Kidney glomerular epithelial cell (primary cell): ENCODE measurements at places on chromosomes 6 and 20.

- DNase-seq = no peak
Measured at GRCh38 chr6:110755411-110755834, 59.8 kb downstream of the CDK19 start.

- no peak for DNase-seq
Measured at GRCh38 chr20:43065299-43065698, 124.4 kb downstream of the PTPRT start.

DNA sequence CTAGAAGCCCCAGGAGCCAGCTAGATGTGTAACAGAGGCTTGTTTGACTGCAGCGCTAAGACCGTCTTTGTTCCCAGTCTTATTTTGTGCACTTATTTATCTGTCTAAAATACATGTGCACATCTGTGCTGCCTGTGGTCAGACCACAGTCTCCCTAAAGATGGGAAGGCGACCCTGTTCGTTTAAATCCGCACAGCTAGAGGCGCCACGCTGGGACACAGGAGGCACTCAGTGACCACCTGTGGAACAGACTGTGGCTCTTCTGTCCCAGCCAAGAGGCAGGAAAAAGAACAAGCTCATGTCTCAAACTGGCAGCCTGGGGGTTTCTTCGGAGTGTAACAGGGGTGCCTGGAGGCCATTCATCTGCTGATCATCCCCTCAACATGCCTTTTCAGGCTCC lies 66.8 kb downstream of the CPNE5 start:
- DNase-seq = no peak

DNA sequence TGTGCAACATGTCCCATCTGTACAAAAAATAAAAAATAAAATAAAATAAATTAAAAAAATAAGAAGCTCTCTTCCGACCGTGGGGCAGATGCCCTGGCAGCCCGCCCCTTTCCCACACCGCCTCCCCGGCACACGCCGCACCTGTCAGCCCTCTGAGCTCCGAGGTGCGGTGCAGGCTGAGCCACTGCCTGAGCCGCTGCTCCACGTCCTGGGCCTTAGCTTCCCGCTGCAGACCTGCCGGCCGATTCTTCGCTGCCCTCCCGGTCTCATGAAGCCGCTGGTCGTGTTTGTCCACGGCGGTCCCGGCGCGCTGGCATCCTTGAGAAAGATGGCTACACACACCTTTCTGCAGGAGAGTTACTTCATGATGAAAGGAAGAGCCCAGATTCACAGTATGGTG lies 10.7 kb upstream of the CLPSL2 start:
- no peak for DNase-seq

DNA sequence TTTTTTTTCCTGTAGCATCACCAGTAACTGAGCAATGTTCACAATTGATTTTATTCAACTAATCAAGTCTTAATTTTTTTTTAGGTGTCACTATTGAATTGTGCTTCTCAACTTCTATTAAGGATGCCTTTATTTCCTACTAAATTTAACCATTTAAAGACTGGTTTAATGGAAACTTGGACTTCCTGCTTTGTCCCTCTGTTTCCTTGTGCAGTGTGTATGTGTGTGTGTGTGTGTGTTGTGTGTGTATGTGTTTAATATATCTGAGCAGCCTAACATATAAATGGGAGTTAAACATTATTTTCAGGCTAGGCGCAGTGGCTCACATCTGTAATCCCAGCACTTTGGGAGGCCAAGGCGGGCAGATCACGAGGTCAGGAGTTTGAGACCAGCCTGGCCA lies 1.8 kb downstream of the SERPINB6 start:
- no peak for DNase-seq

DNA sequence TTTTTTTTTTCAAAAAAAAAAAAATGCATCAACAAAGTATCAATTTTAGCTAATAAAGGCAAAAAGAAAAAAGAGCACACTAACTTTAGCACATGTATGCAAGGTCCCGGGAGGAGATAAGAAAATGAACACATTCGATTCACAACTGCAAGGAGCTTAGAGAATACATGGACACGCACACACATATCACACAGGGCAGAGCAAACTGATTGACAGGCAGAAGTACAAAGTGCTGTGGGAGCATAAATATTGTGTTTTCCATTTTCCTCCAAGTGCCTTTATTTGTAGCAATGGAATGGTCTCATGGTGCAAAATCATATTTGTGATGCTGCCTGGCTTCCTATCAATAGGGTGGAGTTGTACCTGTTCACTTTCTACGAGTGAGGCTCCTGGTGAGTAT lies 63.8 kb downstream of the SGK1 start:
- no peak for DNase-seq

DNA sequence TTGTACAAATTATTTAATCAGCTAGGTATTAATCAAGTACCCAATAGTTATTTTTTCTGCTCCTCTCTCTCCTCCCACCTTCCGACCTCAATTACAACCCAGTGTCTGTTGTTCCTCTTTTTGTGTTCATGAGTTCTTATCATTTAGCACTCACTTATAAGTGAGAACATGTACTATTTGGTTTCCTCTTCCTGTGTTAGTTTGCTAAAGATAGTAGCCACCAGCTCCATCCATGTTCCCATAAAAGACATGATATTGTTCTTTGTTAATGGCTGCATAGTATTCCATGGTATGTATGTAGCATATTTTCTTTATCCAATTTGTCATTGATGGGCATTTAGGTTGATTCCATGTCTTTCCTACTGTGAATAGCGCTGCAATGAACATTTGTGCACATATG lies 652.8 kb upstream of the CITED2 start:
- no peak for DNase-seq

DNA sequence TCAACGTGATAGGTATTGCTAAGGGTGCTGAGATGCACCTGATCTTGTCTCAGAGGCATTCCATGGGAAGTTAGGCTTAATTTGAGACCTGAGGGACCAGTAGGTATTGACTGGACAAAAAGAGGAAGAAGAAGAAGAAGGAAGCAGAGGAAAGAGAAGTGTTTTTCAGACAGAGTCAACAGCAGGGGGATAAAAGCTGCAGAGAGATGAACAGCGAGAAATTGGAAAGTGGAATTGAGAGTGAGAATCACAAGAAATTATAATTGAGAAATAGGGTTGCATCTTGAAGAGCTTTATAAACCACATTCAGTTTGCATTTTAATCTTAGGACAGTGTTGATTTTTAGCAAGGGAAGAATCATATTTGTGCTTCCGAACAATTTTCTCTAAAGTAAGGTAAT lies 254.0 kb downstream of the CD83 start:
- DNase-seq = no peak

DNA sequence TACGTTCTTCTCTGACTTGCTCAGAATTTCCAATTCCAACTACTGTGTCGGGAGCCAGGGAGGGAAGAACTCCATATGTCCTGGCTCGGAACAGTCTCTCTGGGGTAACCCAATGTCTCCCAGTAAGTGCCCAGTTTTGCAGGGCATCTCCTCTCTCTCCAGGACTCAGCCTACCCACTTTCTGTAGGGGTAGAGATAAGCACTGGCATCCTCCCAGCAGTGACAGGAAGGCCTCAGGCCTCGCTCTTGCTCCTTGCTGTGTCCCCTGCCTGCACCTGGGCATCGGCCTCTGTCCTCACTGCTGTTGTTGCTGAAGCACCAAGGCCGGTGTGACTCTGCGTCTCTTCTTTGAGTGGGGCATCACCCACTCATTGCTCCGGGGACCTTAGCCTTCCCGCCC lies 388.9 kb upstream of the JARID2 start:
- no peak for DNase-seq

DNA sequence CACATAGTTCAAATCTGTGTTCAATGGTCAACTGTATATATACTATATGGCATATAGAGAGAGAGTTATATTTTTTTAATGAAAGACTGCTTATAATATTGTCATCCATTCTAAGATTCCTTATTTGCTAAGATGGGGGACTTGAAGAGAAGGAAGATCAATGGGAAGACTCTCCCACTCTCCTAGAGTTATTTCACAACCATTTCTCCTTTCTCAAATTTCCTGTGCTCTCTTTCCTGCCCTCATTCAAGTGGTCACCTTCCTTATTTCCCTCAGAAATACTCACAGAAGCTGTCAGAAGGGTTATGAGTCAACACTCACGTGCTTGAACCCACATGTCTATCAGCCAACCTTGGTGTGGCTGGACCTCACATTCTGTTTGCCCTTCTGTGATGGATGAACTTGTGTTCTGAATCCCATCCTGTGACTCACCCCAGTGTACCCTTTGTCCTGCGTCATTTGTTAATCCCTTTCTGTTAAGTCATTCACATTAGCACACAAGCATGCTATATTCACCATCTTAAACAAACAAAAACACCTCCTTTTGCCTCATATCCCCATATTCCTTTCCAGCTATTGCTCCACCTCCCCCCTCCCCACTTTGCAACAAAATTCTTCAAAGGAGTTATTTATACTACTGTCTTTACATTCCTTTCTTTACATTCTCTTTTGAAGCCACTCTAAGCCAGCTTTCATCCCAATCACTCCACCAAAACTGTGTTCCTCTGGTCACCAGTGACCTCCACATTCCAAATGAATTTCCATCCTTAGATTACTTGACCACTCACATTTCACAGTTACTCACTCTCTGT lies 279.3 kb upstream of the TCF21 start:
- peak; percentile 80 for DNase-seq

DNA sequence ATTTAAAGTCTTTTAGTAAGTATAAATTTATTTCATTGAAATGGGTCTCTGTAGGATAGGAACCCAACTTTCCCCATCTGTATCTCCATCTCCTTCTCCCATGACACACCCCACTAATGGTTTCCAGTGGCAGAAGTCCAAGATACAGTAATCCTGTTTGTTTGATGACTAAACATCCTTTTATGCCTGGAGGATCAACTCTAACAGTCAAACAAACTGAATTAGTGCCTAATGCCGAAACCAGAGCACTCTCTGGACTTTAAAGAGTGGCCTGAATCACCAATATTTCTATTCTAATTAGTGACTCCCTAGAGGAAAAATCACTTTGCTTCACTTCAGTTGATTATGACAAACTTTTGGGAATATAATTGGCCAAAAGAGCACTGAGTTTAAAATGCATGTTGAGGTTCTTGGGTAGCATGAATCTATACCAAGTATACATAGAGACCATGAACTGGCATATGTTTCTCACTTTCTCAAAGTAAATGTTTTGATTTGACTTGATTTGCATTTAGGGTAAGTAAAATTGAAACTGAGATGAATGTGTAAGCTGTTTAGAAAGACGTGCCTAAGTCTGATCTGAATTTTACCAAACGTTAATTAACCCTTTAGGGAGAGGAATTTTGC lies 776.4 kb upstream of the NRSN1 start:
- DNase-seq = peak; percentile 76
